ENCODE measurements at places on chromosomes 1 and 21. TPM values are rescaled to one million over a fixed set of nuclear protein-coding genes. Genes with fewer than 3 reads are reported as not detected.

Gene LMX1A
- total RNA-seq = not detected

Gene MRPL55
- total RNA-seq = 43.6 TPM

Gene GLIS1
- total RNA-seq = 2.7 TPM

Gene CFH
- total RNA-seq = 175 TPM

Gene CRP
- not detected for total RNA-seq

Gene TRPM2
- total RNA-seq = not detected

Gene BGLAP
- total RNA-seq = 0.59 TPM

Gene TNN
- 0.05 TPM for total RNA-seq

Gene ARHGEF10L
- total RNA-seq = 15.4 TPM

Gene ZBTB18
- 20.6 TPM for total RNA-seq

Gene ITLN2
- total RNA-seq = not detected

Gene OR2L5
- total RNA-seq = not detected

Gene AADACL4
- total RNA-seq = not detected

Gene TCHH
- total RNA-seq = not detected

Gene FAM167B
- total RNA-seq = not detected

Gene CFAP45
- total RNA-seq = 0.55 TPM

Gene PCSK9
- total RNA-seq = 0.89 TPM

Gene NBPF6
- total RNA-seq = not detected

Gene DVL1
- 65.0 TPM for total RNA-seq

Gene SLC5A9
- total RNA-seq = not detected

Gene CHI3L1
- total RNA-seq = 339 TPM

Measured in smooth muscle cell of the umbilical artery (primary cell).